ENCODE measurements at places on chromosomes 1 and 21. TPM values are rescaled to one million over a fixed set of nuclear protein-coding genes. Genes with fewer than 3 reads are reported as not detected.
A peak's percentile ranks its signal among the peaks of the same experiment; 100 is the strongest.

DNA sequence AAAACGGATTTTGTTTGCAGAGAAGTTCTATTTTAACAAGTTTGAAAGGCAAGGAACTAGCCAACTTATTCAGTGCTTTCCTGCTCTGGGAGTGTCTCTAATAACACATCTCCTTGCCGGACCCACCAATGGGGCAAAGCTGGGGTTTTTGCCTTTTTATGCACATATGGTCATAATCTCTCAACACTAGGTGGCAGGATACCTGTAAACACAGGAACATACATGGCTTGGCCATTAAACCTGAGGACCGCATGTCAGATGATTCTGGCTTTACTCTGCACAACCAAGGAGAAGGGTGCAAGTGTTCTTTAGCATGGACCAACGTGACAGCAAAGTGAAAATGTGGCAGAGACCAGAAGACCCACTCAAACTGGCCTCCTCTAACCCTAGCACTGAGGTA is 4.9 kb downstream of the TMEM9 start:
- DNase-seq, result peak; percentile 29

- DNase-seq, result peak; percentile 78
Measured at GRCh38 chr1:31815752-31816500, at the start of gene SPOCD1. SPOCD1 (minus strand) TSS chr1:31816022; CDS start chr1:31815333, 689 bp downstream.

DNA sequence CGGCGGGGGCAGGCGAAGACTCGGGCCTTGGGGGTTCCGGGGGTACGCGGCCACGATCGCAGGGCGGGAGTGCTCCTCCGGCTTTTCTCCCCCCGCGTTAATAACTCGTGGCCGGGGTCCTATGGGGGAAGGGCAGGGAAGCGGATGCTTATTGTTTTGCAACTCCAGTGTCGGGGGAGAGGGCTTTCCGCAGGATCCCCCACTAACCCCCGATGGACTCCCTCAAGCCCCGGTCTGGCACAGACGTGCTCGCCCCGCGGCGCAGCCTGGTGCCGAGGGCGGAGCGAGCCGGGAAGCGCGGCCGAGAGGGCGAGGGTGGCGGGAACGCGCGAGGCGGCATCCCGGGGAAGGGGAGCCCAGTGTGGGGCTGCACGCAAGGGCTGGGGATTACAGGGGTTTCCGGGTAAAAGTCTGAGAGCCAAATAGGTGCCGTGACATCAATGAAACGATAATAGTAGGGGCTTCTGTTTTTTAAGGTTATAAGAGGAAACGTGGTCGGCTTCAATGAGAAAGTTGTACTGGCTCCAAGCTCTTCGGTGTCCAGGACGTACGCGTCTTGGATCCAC is 772 bp downstream of the UCK2 start:
- DNase-seq, result peak; percentile 49

- no peak for DNase-seq
Measured at GRCh38 chr21:45778686-45779085, 135.2 kb downstream of the PCBP3 start.

DNA sequence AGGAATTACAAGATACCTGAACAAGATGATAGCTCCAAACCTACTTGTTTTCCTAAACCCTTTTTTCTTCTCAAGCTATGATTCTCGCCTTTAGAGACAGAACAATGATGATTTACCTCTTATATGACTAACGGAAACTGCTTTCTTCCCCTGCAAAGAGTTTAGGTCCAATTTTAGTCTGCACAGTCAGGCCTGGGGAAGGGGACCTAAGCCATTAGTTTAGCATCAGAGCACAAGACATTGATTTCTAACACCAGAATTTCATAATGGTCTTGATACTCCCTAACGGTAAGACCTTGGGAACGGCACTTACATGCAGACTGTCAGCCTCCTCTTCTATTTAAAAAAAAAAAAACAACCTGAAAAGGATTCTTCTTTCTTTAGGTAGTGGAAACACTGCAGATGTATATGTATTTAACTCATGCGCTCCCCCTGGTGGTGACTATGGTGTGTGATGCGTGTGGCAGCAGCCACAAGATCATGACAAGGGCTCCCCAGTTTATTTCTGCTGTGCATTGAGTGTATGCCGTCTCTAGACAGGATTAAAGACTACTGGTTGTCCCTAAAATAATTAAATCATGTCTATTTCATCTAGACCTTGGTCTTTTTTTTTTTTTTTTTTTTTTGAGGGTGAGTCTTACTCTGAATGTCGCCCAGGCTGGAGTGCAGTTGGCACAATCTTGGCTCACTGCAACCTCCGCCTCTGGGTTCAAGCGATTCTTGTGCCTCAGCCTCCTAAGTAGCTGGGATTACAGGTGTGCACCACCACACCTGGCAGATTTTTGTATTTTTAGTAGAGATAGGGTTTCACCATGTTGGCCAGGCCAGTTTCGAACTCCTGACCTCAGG is 37.3 kb upstream of the TMEM222 start:
- DNase-seq, result peak; percentile 74

GRCh38 chr1:223652436-223652941 is 13.0 kb downstream of the CAPN8 start:
- no peak for DNase-seq

The PLD5 gene
- polyA plus RNA-seq, result not detected

The CD53 gene
- polyA plus RNA-seq, result not detected

DNA sequence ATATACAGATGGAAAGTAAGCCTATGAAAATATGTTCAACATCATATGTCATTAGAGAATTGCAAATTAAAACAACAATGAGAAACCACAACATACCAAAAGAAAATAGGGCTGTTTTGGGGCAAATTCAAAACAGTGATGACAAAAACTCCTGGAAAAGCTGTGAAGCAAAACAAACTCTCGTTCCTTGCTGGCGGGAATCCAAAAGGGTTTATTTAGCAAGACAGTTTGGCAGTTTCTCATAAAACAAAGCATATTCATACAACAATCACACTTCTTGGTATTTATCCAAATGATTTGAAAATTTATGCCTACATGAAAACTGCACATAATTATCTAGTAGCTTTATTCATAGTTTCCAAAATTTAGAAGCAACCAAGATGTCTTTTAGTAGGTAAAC is 44.4 kb downstream of the COL11A1 start:
- no peak for DNase-seq

DNA sequence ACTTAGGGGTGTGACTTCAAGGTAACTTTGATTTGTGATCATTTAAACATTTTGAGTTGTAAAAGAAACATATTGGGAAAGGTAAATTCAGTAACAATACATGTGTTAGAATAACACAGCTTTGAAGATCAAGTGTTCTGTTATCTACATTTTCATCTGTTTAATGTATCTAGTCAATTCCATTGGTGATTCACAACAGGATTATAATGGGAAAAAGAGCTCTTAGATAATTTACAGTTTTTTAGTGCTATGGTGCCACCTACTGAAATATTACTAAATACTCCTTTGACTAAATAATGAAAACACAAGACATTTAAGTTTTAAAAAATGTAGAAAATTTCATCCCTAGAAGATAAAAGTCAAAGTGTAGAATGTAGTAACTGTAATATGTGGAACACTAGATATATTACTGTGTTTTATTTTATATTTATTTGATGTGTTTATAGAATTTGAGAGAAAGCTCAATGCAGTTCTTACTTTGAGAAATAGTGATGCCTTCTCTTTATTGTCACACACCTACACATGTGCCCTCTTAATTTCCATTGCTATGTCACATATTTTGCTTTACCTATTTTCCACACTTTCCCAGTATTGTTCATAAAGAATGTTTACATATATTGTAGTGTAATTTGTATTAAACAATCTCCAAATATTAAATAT is 47.4 kb downstream of the PTPRC start:
- peak; percentile 57 for DNase-seq

The RSPH1 gene
- polyA plus RNA-seq, result not detected
